ENCODE measurements at places on chromosomes 3 and 15.

DNA sequence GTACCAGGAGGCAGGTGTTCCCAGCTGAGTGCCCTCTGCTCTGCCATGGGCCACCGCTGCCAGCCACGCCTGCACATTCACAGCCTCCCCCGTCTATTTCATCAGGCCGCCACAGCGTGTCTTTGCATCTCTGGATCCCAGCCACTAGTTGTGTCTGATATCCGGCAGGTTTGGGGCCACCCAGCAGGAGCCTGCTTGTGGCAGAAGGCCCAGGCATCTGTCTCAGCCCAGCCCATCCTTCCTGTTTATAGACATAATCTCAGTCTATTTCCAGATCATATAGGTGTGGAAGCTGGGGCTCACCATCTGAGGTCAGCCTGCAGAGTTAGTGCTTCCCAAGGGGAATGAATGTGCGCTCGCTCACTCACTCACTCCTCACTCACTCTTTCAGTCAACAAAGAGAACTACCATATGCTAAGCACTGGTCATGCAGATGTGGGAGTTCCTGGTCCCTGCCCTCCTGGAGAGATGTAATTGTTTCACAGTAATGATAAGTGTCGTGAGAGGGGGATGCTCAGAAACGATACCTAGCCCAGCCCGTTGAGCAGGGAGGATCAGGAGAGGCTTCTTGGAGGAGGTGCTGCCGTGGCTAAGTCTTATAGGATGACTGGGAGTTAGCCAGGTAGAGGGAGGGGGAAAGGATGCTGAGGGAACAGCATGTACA lies 60.6 kb downstream of the FGD5 start:
- peak; percentile 49 for DNase-seq

DNA sequence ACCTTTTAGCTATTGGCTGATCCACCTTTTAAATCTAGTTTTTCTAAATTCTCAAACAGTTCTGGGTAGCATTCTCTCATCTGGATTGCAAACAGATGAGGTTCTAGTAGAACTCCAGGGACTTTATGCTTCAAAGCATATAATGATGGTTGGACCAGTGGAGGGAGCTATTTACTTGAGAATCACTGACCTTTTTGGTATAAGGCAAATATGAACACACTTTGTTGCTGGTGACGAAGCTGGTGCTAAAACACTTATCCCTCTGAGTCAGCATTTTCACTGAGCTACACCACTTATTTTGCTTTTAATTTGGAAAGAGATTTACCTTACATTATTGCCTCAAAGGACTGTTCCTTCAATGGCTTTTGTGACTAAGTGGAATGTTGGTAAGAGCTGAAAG lies 58.6 kb upstream of the SLITRK3 start:
- no peak for DNase-seq

- DNase-seq = peak; percentile 81
These were observed 2.3 kb downstream of the BBX start for GRCh38 chr3:107524841-107525643.

GRCh38 chr3:47580481-47580880 lies 1.8 kb upstream of the CSPG5 start:
- DNase-seq = no peak

- no peak for DNase-seq
These were observed 56.9 kb downstream of the ROPN1B start for GRCh38 chr3:126025862-126026261.

GRCh38 chr3:25723802-25724201 lies 59.1 kb upstream of the TOP2B start:
- no peak for DNase-seq

DNA sequence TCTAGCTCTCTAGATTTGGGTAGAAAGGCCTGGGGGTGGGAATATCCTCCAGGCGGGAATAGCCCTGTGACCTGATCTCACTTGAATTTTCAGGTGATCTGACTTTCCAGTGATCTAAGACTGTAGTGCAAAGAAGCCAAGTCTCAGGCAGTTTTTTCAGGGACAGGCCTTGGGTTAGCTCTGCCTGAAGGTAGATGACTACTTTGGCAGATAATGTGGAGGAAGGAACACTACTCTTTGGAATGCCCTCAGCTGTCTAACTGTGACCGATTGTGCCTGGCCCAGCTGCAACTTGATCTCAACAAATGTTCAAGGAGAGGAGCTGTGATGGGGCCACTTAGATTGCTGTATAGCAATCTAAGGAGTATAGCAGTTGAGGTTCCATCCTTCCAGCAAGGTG lies 193.7 kb downstream of the TCF12 start:
- DNase-seq = peak; percentile 37

DNA sequence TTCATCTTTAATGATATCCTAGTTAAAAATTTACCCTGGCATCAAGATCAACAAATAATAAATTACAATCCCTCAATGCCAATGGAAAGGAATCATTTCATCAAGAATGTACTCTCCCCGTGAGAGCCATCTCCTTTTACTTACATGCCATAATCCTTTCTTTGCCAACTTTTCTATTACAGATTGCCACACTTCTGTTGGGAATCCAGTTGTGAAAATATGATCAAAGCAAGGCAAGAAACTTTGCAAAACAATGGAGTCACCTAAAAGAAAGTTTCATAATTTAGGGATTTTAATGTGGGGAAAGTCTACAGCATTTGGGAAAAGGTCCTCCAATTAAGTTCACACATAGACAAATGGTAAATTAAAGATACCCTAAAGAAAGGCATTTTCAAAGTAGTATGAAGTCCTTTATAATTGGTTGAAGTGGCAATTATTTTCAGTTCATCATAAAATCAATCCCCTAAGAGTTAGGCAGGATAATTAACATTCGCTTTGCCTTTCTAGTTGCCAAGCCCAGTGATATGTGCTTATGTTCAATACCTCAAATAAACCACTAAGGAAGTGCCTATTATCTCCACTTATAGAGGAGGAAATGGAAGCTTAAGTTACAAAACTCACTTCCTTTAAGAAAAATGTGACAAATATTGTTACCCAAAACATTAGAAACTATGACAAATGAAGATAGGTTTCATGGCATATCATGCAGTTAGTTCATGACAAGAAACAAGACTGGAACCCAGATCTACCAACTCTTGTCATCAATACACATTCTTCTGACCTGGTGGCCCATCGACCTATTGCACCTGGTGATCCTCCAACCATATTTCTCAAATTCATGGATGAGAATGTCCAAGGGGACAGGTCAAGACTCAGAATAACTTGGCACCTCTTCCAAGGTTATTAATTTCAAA lies 49.1 kb downstream of the TRANK1 start:
- no peak for DNase-seq

- no peak for DNase-seq
These were observed 618.6 kb downstream of the NAALADL2 start for GRCh38 chr3:175477651-175478224.

DNA sequence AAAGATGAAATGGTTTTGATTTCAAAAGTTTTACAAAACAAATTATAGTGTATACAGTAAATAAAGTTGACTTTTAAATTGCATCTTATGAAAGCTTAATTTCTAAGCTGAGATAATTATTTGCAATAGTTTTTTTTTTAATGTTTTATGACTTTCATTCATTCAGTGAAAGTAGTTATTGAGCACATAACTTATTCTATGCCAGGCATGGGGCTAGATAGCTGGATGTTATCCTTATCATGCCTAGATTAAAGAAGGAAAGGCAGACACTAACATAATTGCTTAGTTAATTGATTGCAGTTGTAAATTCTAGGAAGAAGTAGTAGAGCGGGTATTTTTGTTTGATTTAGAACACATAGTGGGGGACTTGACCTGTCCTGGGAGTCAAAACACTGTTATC lies 92.4 kb downstream of the FNDC3B start:
- DNase-seq = no peak

DNA sequence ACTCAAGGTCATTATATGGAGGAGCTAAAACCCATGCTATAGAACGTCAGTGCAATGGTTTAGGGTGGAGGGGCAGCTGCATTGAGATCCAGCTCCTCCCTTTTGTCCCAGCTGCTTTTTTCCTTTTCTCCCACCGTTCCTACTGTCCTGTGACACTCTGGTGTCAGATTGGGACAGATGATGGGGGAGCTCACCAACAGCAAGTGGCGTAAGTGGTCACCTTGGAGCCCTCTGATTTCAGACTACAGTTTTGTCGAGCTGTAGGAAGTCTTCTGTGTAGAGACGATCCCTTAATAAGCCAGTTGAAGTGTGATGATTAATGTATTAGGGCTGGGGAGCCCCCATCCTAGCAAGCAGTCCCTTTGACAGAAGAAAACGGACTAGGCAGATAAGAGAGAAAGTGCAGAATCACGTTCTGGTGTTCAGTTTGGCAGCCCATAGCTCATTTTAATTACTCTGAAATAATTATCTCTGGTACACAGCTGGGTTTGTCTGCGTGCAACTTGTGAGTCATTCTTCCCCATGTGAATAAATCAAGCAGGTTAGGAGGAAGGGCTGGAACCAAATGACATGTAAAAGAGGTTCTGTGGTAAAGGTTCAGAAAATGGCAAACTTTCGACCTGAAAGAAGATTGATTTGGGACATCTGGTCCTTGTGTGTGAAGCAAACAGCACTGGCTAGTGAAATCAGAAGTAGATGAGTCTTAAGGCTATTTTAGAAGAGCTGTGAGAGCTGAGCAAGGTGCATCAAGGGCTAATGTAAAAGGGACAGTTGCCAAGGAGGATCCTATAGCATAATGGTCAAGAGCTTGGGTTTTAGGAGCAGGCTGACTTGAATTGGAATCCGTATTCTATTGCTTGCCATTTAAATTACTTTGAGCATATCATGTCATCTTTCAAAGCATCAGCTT lies 241.4 kb downstream of the EDEM1 start:
- no peak for DNase-seq

- no peak for DNase-seq
These were observed 75.6 kb downstream of the MCTP2 start for GRCh38 chr15:94306700-94307650.

DNA sequence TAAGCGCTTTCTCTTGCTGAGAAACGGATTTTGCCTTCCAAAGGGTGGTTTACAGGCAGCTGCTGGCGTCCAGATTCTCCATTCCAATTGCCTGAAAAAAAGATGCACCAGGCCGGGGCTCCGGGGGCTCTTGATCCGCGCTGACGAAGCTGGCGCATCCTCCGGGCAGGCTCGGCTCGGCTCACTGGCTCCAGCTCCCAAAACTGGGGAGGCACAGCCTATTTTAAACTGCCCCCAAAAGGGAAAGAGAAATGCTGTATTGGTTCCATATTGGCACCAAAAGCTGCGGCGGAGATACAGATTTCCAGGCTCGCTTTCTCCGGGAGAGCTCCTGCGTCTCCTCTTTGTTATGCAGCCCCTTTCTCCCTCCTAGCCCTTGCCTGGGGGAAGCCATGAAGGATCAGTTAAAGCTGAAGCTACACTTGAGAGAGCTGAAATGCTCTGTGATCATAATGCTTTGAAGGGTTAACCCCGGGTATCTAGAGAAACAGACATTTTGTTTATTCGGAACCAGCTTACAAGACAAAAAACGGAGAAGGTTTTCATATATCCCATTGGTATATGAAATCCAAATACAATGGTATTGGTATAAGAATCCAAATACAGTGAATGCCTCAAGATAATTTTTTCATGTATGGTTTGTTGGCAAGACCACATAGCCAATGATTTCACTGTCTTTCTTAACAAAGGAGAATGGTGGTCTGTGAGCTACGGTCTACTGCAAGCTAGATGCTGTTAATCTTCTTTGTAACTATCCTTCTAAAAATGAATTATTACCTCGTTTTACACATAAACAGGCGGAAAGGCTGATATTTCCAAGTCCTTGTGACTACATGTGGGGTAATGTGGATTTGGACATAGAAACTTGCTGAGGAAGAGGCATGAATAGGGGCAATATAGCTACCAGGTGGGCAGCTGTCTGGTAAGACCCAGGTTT lies 693 bp downstream of the CD200 start:
- DNase-seq = no peak

GRCh38 chr15:85800478-85801123 lies 5.9 kb upstream of the KLHL25 start:
- DNase-seq = peak; percentile 94

DNA sequence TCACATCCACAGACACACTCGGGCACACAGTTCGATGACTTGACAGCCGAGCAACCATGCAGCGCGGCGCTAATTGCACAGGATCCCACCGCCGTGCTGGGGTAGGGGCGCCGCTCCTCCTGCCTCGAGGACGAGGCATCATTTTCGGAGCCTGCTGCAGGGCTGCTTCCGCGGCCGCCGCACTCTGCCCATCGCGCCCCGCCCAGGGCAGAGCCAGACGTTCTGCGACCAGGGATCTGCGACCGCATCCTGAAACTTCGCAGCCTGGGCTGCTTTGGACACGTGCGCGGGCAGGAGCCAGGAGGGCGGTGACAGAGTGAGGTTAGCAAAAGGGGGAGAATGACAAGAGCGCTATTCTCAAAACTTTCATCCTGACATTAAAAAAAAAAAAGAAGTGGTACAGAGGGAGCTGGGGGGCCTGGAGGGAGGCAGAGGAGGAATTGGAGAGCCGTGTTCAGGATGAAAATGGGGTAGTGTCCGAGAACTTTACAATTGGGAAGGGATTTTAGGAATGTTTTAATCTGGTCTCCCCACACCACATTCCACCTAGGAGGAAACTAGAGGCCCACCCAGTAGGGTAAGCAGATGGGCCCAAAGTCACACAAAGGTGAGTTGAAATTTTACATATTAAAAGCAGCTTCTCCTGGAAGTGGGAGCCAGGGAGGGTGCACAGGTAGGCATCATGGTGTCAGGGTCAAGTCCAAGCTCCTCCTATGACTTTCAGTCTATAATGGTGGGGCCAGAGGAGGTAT lies 15.9 kb downstream of the IGDCC3 start:
- no peak for DNase-seq

GRCh38 chr3:44825264-44825925 lies 36.3 kb upstream of the TMEM42 start:
- DNase-seq = no peak

DNA sequence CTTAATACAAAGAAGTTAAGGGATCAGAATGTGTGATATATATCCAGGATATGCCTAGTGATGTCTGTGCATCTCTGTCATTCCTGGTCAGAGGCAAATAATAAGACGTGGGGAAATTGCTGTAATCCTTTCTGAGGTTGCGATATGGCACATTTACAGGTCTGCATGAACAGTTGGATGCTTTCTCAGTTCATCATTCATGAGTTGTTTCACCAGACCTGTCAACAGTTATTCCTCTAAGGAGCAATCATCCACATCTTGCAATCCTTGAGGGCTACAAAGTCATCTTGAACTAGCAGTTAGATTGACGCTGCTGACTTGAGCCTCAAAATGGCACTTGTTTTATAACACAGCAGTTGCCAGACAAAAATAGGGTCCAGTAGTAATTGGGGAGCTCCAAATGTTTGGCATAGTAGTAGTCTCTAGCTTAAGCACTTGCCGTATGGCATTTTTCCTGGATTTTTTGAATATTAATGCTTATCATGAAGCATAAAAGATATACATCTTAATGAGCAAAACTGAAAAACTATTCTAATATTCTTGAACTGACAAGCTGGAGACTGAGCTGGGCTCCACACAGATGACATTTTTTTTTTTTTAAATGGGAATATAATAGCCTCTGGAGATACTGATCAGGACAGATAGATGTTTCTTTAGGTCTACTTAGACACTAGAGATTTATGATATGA lies 761.7 kb downstream of the VGLL3 start:
- DNase-seq = no peak

- no peak for DNase-seq
These were observed 78.1 kb downstream of the LRRFIP2 start for GRCh38 chr3:37096288-37096687.

- no peak for DNase-seq
These were observed 97.4 kb downstream of the ST6GAL1 start for GRCh38 chr3:187027531-187028278.

Measured in adrenal gland (tissue), 19 donors.